ENCODE measurements at places on chromosomes 7 and 10. TPM values are rescaled to one million over a fixed set of nuclear protein-coding genes. Genes with fewer than 3 reads are reported as not detected.

DNA sequence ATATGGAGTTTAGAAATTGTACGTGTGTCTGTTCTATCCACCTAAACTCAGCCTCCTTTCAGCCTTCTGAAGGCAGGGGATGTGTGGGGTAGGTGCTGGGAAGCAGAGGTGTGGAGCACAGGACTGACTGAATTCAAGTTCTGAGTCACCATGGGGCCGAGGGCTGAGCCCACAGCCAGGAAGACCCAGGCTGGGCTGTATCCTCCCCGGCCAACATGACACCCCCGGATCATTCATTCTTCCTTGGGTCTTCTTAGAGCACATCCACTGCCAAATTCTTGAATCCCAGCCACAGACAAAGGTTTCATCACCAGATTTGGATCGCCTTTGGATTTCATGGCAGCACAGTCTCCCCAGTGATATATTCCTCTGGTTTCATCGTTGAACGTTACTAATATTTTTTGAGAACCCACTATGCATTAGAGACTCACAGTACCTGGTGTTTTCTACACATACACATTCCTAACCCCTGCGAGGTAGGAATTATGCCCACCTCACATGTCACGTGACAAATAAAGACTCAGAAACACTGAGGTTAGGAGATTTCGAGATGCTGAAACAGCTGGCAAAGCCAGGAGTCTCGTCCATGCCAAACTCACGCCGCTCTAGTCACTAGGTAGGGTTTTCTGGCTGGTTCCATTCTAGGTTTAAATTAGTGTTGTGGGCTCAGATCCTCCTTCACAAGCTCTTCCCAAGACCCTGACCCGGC, 26.9 kb downstream of the CCDC3 start:
- H3K27me3 ChIP-seq: peaks cover 3% of the 10 kb centered on the region
- H3K4me1 ChIP-seq: no peaks in the 10 kb centered on the region
- no peak overlapping the region for H3K4me3 ChIP-seq
- DNase-seq: no peak

DNA sequence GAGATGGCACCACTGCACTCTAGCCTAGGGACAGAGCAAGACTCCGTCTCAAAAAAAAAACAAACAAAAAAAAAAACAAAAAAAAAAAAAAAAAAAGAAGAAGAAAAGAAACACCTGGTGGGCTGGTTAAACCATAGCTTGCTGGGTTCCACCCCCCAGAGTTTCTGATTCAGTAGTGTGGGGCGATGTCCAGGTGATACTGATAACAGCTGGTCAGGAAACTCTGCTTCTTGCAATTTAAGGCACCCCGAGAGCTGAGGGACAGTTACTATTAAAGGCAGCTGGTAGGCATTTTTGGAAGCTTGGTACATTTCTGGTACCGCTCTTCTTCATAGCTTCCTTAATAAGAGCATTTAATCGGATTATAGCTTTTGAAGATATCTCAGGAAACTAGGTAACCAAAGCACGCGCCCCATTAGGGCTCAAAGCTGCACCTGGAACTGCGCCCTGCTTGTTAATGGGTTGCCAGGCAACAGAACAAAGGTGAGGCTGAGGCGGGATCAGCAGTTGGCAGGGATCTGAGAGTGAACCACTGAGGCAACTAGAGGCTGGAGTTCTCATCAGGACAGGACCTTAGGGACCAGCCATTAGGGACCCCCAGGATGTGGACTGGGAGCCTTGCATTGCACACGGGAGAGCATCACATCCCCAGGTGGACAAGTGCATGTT, 6.5 kb upstream of the SDK1 start:
- H3K27me3 ChIP-seq: no peaks in the 10 kb centered on the region
- H3K4me1 ChIP-seq: no peaks in the 10 kb centered on the region
- H3K4me3 ChIP-seq: no peak overlapping the region
- no peak overlapping the region for H3K27ac ChIP-seq
- no peaks in the 10 kb centered on the region for H3K36me3 ChIP-seq

DNA sequence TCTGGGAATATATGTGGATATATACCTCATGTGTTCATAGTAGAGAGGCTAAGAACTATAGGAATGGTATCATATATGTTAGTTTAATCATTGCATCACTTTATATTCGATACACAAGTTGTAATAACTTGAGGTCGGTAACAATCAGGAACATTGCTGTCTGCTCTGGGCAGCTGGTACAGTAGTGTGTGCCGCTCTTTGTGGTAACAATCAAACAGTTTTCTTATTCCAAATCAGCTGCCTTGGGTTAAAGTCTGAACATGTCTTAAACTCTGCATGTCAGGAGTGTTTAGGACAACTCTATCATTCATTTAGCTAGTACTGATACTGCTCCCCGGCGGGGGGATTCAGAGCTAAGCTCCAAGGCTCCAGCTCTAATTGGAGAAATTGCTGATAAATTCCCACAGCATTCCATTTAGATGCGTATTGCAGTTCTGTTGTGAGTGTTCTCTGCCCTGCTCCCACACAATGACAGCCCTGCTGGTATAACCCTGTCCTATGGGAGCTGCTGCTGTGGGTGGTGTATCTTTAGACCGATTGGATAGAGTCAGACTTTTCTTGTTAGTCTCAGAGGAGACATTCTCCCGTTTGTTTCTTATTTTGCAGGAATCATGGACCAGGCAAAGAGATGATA, 707.5 kb upstream of the FZD8 start:
- DNase-seq: no peak
- no peaks in the 10 kb centered on the region for H3K36me3 ChIP-seq
- no peaks in the 10 kb centered on the region for H3K4me1 ChIP-seq

DNA sequence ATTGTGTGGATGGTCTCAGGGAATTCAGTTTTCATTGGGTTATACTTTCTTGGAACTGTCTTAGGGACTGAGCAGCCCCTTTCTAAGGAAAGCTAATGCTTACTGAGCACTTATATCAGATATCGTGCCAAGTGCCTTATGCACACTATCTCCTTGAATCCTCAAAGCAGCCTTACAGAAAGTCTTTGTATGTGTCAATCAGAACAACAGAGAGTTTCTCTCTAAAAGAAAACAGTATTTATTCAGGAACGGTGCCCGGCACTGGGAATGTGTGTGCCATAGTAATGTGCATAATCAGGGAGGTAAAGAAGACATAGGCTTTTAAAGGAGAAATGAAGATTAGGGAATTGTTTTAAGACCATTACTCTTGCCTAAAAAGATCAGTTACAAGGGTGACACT, 17.3 kb downstream of the ANTXRL start:
- no peaks in the 10 kb centered on the region for H3K36me3 ChIP-seq
- H3K27ac ChIP-seq: no peak overlapping the region
- peaks cover 3% of the 10 kb centered on the region for H3K4me1 ChIP-seq

- DNase-seq: no peak
- H3K27me3 ChIP-seq: no peaks in the 10 kb centered on the region
- H3K36me3 ChIP-seq: no peaks in the 10 kb centered on the region
- H3K27ac ChIP-seq: no peak overlapping the region
- no peaks in the 10 kb centered on the region for H3K4me1 ChIP-seq
- no peak overlapping the region for H3K4me3 ChIP-seq
Measured at GRCh38 chr7:99860281-99861127, 16.3 kb downstream of the OR2AE1 start.

GRCh38 chr10:61024856-61025201, 80.8 kb upstream of the RHOBTB1 start:
- no peak overlapping the region for H3K4me3 ChIP-seq
- no peaks in the 10 kb centered on the region for H3K27me3 ChIP-seq
- no peak overlapping the region for H3K27ac ChIP-seq
- no peaks in the 10 kb centered on the region for H3K4me1 ChIP-seq

- no peaks in the 10 kb centered on the region for H3K36me3 ChIP-seq
- H3K27ac ChIP-seq: no peak overlapping the region
- no peak overlapping the region for H3K4me3 ChIP-seq
- peaks cover 9% of the 10 kb centered on the region for H3K4me1 ChIP-seq
- H3K27me3 ChIP-seq: no peaks in the 10 kb centered on the region
Measured at GRCh38 chr7:7581531-7582179, 15.0 kb downstream of the MIOS start.

CPA1 gene
- total RNA-seq: 8.0 TPM

All from GM12878 (cell line).